ENCODE measurements at places on chromosomes 3 and 15.

DNA sequence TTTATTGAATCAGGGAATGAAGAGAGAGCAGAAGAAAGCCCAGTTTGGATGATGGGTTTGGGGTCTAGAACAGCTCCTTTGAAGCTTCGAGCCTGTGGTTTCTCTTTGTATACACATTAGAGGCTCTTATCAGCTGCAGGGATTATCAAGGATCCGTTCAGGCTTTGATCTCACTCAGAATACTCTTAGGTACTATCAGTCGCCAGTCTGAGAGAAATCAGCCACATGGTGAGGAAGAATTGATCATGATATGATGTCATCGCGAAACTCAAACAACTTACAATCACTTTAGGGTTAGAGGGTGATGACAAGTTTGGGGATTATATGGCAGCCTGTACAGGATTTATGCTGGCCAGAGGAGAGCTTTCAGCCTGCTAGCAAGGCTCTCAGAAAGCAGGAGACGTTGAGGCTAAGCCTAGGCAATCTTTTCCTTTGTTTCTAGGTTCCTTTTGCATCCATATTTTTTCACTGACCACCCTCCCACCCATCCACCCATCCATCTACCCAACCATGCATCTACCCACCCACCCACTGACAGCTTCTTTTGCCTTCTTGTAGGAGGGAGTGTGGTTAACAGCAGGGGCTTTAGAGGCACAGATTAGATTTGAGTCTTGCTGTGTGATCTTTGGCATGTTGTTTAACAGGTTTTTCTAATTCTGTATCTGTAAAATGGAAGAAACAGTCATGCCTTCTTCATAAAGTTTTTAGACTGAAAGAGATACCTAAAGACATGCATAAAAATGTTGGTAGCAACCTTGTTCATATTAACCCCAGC is 330.4 kb upstream of the LRRFIP2 start:
- DNase-seq = no peak

- no peak for DNase-seq
Observed at GRCh38 chr3:34323517-34323916, 525.1 kb downstream of the PDCD6IP start.

DNA sequence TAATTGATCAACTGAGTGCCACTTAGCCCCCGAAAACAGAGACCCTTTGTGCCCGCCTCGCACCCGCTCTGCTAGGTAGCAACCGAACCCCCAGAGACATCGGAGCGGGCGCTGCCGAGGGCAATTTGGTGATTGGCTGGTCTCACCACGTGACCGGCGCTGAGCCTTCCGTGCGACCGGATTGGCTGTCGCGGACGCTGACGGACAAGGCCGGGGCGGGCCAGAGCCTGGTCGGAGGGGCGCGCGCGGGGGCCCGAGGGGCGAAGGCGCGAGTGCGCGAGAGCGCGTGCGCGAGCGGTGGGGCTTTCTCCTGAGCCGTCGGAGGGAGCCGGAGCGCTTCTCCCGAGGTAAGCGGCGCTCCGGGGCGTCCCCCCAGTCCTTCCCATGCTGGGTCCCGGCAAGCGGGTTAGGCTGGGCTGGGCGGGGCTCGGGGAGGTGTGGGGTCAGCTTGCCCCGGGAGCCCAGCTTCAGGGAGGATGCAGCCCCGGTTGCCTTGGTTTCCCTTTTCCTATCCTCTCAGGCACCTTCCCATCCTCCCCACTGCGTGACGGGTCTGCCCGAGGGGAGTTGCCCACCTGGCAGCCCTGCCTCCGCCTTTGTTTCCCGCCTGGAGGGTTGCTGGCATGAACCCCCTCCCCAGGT is at the start of gene TMEM108:
TSS of gene TMEM108 (plus strand) at position 303 of the 642 bp plus-strand sequence.
- DNase-seq = no peak

DNA sequence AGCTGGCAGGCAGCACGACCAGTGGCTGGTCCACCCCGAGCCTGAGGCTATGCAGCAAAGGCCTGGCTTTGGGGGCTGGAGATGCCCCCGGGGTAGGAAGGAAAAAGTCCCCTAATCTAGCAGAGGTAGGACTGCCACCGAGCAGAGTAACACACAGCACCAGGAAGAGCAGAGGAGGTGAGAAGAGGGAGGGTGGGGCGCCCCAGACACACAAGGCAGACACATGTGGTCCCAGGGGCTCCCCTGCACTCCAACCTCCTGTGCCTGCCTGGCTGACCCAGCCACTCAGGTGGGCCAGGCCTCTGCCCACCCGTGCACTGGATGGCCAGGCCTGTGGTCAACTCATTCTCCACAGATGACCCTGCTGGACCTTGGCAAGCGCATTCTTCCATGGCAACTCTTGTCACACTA is 112.4 kb downstream of the ADCY5 start:
- DNase-seq = no peak

DNA sequence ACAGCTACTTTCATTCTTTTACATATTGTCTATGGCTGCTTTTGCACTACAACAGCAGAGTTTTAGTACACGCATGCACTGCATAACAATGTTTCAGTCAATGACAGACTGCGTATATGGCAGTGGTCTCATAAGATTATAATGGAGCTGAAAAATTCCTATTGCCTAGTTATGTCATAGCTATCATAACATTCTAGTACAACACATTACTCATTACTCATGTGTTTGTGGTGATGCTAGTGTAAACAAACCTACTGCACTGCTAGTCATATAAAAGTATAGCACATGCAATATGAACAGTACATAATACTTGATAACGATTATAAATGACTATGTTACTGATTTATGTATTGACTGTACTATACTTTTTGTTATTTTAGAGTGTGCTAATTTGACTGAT is 47.9 kb downstream of the QTRT2 start:
- DNase-seq = no peak

DNA sequence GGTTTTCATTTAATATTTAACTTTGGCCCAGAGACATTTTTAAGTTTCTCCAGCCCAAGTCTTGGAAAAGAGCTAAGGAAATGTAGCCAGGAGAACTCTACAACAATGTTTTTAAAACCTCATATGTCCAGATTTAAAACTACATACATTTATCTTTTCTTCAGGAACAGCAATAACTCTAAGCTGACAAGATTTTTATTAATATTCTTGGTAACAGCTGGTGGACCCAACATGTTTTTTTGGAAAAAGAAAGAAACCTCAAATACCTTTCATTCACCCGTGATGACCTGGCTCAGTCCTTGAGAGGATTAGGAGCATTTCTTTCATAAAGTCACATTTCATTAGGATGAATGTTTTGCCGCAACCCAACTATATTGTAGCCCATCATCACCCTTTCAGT is 50.4 kb upstream of the CMSS1 start:
- no peak for DNase-seq

- DNase-seq = no peak
Observed at GRCh38 chr15:73375755-73376305, 7.1 kb upstream of the HCN4 start.

DNA sequence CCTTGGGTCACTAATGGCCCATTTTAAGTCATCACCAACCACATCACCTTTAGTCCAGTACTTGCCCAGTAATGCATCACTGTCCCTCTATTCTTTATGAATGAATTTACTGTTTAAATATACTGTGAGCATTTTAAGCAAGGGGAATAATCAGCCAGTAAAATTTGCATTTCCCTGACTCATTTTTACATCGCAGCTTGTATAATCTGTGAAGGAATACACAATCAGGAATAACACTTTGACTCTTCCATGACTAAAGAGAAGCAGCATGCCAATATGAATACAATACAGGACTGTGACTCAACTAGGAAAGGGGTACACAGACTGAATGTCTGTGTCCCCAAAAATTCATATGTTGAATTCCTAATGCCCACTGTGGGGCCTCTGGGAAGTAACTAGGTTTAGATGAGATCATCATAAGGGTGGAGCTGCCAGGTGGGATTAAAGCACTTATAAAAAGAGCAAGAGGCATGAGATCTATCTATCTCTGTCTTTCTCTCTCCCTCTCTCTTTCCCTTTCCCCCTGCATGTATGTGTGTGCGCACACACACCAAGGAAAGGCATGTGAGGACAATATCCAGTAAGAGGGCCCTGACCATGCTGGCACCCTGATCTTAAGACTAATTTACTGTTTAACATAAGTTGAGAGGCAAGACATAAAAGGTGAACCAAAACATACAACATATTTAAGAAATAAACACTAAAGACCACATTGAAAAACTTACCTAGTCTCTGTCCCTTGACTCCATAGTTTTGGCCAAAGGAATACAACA is 12.1 kb downstream of the B4GALT4 start:
- DNase-seq = no peak

DNA sequence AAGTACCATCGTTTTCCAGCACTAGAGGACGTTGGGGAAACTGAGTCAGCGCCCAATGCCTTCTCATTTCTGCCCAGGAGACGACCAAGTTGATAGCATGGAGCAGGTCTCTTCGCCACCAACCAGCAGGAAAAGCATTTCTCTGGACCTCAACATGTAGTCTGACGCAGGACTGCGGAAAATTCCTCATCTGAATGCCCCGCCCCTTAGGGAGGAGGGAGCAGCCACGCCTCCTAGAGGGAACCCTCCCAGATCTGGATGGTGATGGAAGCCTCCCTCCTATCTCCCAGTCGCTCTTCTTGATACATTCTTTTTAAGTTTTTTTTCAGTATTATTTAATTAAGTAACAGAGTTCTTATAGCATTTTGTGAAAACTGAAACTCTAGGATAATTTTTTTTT is 17.4 kb upstream of the MINDY4B start:
- DNase-seq = no peak
